Urinary bladder (tissue), 4 donors: ENCODE measurements at places on chromosomes 4 and X.

DNA sequence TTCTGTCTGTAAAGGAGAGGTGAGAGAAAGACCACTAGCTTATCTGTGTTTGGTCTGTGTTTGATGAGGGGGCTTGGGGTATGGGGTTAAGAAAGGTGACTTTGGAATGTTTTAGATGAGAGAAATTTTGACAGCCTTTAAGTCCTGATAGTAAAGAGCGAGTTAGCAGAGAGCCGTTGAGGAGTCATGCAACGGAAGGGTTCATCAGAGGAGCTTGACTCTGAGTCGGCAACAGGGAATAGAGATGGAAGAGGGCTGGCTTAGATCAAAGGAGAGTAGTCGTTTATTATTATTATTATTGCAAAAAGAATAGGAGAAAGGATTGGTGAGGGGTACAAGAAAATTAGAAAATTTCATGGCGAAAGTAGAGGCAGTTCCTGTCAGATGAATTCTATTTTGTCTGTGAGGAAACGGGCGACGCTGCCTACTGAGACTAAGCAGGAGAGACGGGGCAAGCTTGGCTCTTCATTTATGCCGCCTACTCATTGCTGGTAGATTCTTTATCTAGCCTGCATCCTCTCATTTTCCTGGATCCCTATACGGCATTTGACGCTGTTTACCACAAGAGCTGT, 473 bp upstream of the VAMP7 start:
- no peak for DNase-seq

GRCh38 chrX:72247206-72247942, 8.5 kb upstream of the ERCC6L start:
- no peak for DNase-seq

DNA sequence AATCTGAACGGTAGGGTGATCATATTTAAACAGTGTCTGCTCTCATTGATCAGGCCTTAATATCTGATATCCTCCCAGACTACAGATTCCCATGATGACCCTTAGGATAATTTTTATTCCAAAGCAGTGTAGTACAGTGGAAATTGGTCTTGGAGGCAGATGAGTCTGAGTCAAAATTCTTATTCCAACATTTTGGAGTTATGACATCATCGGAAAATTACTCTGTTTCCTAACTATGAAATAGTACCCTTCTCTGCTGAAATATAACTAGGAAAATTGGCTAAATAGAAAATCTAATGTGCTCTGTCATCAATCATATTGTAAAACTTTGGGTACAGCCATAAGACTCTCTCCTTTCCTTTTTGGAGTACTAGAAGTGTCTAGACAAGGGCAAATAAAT, 583.3 kb downstream of the STPG2 start:
- DNase-seq: no peak

- DNase-seq: no peak
These were observed 170.2 kb upstream of the ETNPPL start for GRCh38 chr4:108933046-108933445.

DNA sequence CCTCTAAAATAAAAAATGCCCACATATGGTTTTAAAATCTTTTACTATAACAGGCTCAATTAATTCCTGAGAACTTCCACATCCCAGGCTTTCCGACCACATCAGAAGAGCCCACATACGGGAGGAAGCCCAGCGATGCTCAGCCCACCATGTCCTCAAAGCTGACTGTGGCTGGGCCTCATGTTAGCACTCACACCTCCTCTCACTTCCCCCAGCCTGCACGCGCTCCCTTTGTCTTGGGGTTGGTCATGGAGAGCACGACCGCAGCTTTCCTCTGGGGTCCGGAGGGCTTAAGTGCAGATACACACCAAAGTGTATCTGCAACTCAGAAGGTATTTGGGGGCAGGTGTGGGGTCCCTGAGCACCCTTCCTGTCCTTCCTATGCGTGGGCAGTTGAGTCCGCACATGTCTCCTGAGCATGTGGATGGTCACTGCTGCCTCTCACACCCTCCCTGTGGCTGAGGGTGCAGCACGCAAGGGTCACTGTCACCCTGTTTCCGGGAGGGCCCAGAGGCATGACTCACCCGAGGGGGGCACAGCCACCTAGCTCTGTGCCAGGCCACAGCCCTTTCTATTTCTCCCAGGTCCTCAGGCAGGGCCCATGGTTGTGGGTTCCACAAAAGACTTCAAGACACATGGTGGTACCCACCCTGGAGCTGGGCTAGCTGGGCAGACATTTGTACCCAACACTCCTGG, 21.2 kb downstream of the WDR1 start:
- no peak for DNase-seq
